ENCODE measurements at places on chromosomes 16 and 17. TPM values are rescaled to one million over a fixed set of nuclear protein-coding genes. Genes with fewer than 3 reads are reported as not detected.

The EVPL gene
- total RNA-seq, result not detected

The TERB1 gene
- under 0.01 TPM for total RNA-seq

The SKAP1 gene
- not detected for total RNA-seq

The DPEP1 gene
- 0.17 TPM for total RNA-seq

The ENGASE gene
- 14.9 TPM for total RNA-seq

The RGS9 gene
- total RNA-seq, result 1.7 TPM

The RTN4RL1 gene
- total RNA-seq, result 0.51 TPM

The MYOCD gene
- total RNA-seq, result 0.17 TPM

The CCDC200 gene
- total RNA-seq, result not detected

The GUCY2D gene
- total RNA-seq, result not detected

The KCNG4 gene
- not detected for total RNA-seq

The AANAT gene
- not detected for total RNA-seq

The PITPNM3 gene
- total RNA-seq, result 0.99 TPM

The PLEKHH3 gene
- total RNA-seq, result 24.6 TPM

The ASGR1 gene
- 0.66 TPM for total RNA-seq

The HEATR9 gene
- total RNA-seq, result not detected

The TNFSF13 gene
- total RNA-seq, result 1.5 TPM

The CHD9NB gene
- 3.6 TPM for total RNA-seq

The TNFRSF17 gene
- not detected for total RNA-seq

The SLC25A10 gene
- total RNA-seq, result 5.8 TPM

The TPPP3 gene
- 3.8 TPM for total RNA-seq

The PRCD gene
- total RNA-seq, result 4.3 TPM

The CARD14 gene
- 0.17 TPM for total RNA-seq

The PYDC1 gene
- not detected for total RNA-seq

The TP53TG3B gene
- total RNA-seq, result not detected

The RNF43 gene
- total RNA-seq, result under 0.01 TPM

The CLEC19A gene
- total RNA-seq, result not detected

The AOC2 gene
- total RNA-seq, result 0.33 TPM

The GPR139 gene
- not detected for total RNA-seq

The CHRNB1 gene
- 5.6 TPM for total RNA-seq

The RUNDC3A gene
- not detected for total RNA-seq

The KRTAP2-1 gene
- not detected for total RNA-seq

Measured in fibroblast of lung (primary cell).